Stimulated activated CD4-positive, alpha-beta T cell treated with anti-CD3 and anti-CD28 coated beads, Interleukin-15, amount 100 ng/mL, for 48 hours (primary cell): ENCODE measurements at places on chromosomes 6 and 20.

GRCh38 chr20:12098421-12098820, 180.7 kb downstream of the BTBD3 start:
- no peak for DNase-seq

DNA sequence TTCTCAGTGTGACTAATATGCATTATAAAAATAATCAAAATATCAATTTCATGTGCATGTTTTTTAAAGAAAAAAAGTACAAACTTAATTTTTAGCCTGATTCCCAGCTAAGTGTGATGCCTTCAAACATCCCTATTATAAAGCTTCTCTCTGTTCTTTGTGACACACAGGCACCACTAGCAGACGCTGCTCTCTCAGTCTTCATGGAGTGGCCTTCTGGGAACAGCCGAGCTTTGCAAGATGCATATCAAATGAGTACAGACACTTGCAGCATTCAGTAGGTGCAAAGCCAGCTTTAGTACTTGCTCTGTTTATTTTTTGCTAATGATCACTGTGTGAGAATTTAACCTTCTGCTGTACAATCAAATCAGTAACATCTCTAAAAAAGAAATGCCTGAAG, 340.0 kb downstream of the ADGRB3 start:
- DNase-seq: no peak

DNA sequence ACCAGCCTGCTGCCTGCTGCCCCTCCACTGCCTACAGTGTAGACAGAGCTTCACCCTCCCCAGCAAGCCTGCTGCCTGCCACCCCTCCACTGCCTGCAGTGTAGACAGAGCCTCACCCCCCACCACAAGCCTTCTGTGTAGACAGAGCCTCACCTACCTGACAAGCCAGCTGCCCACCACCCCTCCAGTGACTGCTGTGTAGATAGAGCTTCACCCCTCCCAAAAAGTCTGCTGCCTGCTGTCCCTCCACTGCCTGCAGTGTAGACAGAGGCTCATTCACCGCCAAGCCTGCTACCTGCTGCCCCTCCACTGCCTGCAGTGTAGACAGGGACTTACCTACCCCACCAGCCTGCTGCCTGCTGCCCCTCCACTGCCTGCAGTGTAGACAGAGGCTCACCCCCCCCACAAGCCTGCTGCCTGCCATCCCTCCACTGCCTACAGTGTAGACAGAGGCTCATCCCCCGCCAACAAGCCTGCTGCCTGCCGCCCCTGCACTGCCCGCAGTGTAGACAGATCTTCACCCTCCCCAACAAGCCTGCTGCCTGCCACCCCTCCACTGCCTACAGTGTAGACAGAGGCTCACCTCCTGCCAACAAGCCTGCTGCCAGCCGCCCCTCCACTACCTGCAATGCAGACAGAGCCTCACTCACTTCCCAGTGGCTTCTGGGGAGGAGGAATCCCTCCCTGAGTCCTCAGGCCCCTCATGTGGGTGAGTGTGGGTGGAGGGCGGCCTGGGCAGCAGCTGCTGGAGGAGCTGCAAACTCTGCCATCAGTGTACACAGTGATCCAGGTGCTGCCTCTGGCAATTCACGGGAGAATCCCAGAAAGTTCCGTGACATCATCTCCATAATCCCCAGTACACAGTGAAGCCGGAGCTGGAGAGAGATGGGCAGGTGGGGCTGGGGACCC, 140.9 kb downstream of the DLL1 start:
- DNase-seq: no peak

DNA sequence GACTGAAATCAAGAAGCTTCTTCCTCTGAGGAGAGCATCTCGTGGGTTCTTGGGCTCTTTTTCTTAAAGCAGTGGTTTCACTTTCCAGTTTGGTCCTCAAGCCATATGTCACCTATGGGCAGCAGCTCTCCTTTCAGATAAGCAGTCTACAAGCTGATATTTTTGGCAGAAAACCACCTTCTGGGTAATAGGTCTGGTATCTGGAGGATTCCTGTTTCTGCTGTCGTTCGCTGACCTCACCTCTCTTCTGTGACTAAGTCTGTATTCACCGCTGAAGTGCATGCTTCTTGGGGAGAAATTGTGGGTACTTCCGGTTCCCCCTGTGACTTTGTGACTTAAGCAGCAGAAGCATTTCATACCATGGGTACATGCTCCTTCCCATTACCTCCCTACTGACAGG, 193.6 kb downstream of the EDN1 start:
- DNase-seq: no peak

- no peak for DNase-seq
Observed at GRCh38 chr6:68114463-68115047, 520.5 kb upstream of the ADGRB3 start.

DNA sequence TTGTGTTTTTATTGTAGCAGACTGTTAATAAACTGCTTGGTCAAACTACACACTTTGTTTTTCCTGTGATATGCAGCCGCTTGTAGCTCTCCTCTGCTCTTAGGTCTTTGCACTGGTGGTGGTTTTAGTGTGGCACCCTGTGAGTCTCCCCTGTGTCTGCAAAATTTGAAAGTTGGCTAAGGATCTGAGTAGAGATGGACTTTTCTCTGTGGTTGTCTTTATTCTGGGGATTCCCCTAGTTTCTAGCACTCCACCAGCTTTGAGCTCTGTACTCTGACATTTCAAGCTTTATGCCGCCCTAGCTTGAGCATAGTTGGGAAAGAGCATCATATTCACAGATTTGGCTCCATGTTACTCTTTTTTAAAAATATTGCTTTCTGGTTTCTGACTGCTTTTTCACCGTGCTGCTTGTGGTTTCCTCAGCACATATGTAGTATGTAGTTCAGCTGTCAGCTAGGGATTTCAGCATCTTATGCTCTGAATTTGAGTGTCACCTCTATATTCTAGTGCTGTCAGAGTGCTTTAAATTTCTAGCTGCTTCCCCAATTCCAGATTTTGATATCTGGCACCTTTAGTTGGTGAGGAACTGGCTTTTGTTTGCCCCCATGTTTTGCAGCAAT, 25.4 kb downstream of the CDYL start:
- no peak for DNase-seq

DNA sequence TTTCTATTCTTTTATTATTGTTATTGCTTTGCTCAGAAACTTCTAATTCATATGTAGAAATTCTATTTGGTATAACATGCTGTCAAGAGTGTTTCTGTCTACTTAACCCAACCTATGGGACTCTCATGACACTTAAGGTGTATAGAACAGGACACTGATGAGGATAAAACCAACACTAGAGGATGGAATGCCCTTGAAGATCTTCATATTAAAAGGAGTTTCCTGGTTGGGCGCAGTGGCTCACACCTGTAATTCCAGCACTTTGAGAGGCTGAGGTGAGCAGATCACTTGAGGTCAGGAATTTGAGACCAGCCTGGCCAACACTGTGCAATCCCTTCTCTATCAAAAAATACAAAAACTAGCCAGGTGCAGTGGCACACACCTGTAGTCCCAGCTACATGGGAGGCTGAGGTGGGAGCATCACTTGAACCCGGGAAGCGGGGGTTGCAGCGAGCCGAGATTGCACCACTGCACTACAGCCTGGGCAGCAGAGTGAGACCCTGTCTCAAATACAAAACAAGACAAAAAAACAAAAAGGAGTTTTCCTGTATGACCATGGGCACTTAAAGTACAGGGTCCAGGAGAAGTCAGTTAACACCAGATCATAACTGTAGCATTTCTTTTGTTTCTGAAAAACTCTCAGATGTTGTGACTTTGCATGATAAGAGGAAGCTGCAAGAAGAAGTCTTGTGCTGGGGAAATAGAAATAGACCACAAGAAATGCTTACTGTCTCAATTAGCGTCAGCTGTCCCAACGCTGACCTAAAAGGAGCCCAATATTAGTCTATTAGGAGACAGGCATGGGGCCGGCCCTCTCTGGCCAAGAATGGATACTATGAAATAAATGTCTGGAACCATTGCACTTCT, 38.9 kb upstream of the CD2AP start:
- no peak for DNase-seq

GRCh38 chr20:31606804-31607639, 1.9 kb downstream of the ID1 start:
- no peak for DNase-seq

DNA sequence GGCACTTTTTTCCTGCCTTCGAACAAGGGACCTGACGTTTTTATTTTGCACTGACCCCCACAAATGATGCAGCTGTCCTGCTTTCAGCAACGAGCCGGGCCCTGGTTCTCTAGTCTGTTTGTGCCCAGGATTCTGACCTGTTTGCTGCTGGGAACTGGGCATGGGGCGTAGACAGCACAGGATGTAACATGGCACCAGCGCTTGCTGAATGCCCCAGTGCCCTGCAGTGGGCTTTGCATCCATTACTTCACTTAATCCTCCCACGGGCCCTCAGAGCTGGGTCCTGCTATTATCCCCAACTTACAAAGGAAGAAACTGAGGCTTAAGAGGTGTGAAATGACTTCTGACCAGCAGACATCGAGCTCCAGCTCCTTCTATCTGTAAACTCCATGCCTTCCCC, 80.4 kb upstream of the PMEPA1 start:
- DNase-seq: no peak

DNA sequence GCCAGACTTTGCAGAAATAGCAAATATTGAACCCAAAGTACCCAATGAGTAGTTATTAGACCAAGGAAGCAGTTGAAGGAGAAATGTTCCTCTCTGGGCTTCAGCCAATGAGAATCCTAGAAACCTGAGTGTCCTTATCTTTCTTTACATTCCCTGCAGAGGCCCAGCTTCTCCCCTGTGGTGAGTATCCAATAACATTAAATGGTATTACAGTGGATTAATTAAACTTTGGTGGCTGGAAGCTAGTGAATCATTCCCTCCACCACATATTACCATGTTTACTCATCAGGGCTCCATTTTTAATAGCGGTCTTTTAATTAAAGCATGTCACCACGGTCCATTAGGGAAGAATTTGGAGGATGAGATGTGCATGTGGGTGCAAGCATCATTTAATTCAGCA, 74.0 kb downstream of the UNC5CL start:
- DNase-seq: no peak

DNA sequence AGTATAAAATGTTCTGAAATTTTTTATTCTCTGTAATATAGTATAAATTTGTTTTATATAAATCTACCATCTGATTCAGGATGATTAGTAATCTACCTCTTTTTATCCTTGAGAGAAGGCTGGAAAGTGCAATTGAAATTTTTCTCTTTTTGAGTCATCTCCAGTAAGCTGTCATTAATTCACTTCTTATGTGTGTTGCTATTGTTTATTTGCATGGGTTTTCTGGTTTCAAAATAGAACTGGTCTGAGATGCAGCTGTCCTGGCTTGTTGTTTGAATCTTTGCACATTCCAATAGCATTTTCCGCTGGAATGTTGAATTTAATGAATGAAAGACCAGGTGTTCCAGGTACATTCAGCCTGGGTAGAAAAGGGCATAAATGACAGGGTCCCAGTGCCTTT, 24.3 kb upstream of the TAB2 start:
- DNase-seq: no peak

DNA sequence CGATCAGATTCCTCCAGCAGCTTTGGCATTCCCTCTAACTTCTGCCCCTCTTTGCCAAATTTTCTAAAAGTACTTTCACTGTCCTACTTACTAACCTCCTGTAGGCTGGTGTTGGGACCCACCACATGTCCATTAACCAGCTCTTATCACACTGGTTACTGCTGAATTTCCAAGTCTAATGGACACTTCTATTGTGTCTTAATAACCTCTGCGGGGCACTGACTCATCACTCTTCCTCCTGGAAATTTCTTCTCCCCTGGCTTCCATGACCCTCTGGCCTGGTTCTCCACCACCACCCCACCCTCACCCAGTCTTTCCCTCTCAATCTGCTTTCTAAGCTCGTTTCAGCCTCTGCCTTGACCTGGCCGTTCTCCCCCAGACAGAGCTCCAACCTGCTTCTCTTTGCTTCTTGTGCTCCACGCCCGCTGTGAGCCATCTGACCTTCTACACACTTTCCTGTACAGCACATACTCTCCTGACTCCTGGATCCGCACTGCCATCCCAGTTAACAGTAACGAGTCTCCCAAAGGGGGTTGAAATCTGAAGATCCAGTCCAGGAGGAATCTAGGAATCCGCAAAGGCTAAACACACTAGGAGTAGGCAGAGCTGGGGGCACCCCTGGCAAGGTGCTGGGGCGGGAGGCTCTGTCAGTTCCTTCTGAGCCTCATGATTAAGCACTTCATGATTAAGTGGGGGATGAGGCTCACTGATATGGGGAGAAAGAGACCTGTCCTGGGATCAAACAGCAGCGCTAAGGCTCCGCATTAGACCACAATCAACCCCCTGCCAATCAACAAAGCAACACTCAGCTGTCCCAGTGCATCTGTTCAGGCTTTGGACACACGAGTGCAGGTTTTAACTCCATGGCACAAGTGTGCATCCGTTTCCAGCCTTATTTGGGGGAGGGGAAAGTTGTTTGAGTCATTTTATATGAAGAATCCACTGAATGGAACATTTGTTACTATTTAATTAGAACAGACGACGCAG, 146.3 kb downstream of the LY86 start:
- no peak for DNase-seq

GRCh38 chr6:34145161-34146020, 496 bp downstream of the GRM4 start:
- no peak for DNase-seq

- DNase-seq: no peak
Observed at GRCh38 chr6:45754432-45754831, 261.2 kb downstream of the CLIC5 start.

DNA sequence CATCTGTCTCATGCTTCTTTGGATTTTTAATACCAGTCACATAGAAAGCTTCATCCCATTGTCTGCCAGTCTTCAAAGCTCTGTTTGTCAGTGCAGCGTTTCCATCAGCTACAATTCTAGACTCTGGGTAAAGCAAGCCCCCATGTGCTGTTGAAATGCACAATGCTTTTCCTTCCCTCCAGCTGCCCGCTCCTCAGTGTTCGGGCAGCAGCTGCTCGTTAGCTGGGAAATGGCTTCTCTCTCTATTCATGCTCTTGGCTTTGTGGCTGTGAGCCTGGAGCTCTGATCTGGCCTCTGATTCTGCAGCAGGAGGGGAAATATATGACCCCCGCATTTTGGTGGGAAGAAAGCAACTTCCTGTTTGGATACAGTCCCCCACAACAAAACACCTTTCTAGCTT, 213.0 kb upstream of the CDYL start:
- DNase-seq: no peak

GRCh38 chr6:155399062-155399744, 56.4 kb downstream of the NOX3 start:
- DNase-seq: no peak

DNA sequence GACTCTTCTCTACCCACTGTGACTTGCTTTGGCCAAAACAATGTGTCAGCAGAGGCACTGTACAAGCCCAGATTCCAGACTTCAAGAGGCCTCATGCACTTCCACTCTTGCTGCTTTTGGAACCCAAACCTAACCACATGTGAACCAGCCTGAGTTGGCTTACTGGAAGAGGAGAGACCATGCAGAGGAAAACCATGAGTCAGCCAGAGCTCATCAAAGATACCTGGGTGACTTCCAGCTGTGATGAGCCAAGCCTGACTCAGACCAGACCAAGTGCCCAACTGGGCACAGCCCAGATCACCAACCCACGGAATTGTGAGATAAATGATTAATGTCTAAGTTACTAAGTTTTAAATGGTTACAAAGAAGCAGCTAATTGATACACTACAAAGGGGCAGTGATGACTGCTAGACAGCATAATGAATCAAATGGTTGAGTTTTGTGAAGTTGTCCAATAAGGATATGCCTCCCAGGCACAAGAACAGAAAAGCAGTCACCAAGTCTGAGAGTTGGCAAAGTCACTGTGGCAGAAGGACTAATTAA, 16.2 kb upstream of the BEND6 start:
- no peak for DNase-seq

- DNase-seq: no peak
Observed at GRCh38 chr20:12012241-12013222, 94.8 kb downstream of the BTBD3 start.
